ENCODE measurements at places on chromosomes 11 and 22. TPM values are rescaled to one million over a fixed set of nuclear protein-coding genes. Genes with fewer than 3 reads are reported as not detected.

KCNJ4 gene
- 0.22 TPM for total RNA-seq

MB gene
- 6.7 TPM for total RNA-seq

OR5P2 gene
- not detected for total RNA-seq

MIOX gene
- not detected for total RNA-seq

LRRC55 gene
- total RNA-seq: not detected

IRAG1 gene
- 0.02 TPM for total RNA-seq

JAM3 gene
- 4.0 TPM for total RNA-seq

MMP13 gene
- total RNA-seq: not detected

ST3GAL4 gene
- total RNA-seq: 24.8 TPM

MRGPRF gene
- 0.05 TPM for total RNA-seq

PRR33 gene
- not detected for total RNA-seq

OR51B2 gene
- not detected for total RNA-seq

CYTH4 gene
- total RNA-seq: 1.0 TPM

FKBP2 gene
- 136 TPM for total RNA-seq

MS4A12 gene
- total RNA-seq: not detected

OR51I1 gene
- not detected for total RNA-seq

TIMM8B gene
- 67.1 TPM for total RNA-seq

EFCAB6 gene
- 0.62 TPM for total RNA-seq

F2 gene
- total RNA-seq: 3.2 TPM

LRP4 gene
- total RNA-seq: 7.2 TPM

GLYATL1 gene
- not detected for total RNA-seq

UBQLNL gene
- not detected for total RNA-seq

ALG12 gene
- total RNA-seq: 13.6 TPM

SLC15A3 gene
- not detected for total RNA-seq

TMEM191C gene
- 0.98 TPM for total RNA-seq

GPR83 gene
- total RNA-seq: 0.08 TPM

SAA4 gene
- not detected for total RNA-seq

NFAM1 gene
- not detected for total RNA-seq

TCN1 gene
- total RNA-seq: 0.21 TPM

SAA1 gene
- total RNA-seq: 0.42 TPM

PRG2 gene
- total RNA-seq: not detected

MUC15 gene
- not detected for total RNA-seq

ZBTB16 gene
- not detected for total RNA-seq

SPON1 gene
- total RNA-seq: not detected

MTCH2 gene
- 132 TPM for total RNA-seq

Data from A549 treated with CORT108297 at 1 μM for 4 hours (cell line).